HS-27A (cell line): ENCODE measurements at places on chromosomes 11 and 22.
A peak's percentile ranks its signal among the peaks of the same experiment; 100 is the strongest.

- no peak for DNase-seq
Observed at GRCh38 chr11:66810576-66811185, 32.6 kb upstream of the RCE1 start.

DNA sequence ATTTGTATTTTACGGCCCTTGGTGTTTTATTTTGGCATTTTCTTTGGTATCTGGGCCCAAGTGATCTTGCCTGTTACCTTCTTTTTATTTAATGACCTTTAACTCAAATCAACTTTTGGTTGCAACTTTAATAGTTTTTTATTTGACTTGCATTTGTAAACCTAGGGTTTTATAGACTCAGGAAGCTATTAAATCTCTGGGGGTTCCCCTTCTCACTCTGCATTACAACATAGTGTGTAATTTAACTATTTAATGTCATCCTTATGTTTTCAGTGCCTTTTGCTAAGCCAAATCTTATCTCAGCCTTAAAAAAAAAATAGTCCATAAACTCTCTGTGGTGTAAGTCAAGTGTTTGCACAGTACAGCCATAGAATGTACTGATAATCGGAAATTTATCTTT lies 3.4 kb downstream of the FJX1 start:
- no peak for DNase-seq

DNA sequence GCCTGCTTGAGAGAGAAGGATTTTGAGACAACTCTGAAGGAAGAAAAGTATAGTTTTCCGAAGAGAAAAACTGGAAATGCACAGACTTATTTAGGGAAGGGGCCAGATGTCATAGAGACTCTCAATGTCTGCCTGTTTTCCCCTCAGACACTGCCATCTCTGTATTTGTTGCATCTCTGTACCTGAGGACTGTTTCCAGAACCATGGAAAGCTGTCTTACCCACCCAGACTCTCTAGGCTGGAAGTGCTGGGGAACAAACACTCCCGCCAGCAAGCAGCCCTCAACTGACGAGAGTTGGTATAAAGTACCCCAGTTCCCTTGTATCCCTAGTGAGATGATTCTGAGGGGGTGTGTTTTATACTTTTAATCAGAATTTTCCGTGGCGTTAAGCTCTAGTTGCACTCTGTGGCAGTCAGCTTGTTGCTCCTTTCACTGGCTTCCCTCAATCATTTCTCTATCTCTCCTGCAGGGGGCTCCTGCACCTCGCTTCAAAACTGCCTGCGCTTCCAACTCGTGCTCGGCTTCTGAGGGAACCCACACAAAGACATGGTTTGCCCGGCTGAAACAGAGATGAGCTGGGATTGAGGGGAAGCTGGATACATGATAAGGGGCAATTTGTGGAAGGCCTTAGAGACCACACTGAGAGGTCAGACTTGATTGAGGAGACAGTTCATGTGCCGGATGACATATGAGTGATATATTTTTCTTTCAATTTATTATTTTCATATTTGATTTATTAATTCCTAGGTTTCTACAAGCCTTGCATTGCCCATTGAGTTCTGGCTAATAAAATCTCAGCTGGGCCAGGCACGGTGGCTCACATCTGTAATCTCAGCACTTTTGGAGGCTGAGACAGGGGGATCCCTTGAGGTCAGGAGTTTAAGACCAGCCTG lies 36.9 kb upstream of the CLPB start:
- DNase-seq: no peak

- no peak for DNase-seq
Observed at GRCh38 chr22:40334060-40334459, 12.2 kb upstream of the ADSL start.

- DNase-seq: no peak
Observed at GRCh38 chr11:73394416-73395296, 18.5 kb downstream of the RELT start.

- no peak for DNase-seq
Observed at GRCh38 chr22:46405901-46406300, 70.4 kb downstream of the TRMU start.

GRCh38 chr11:10388101-10388500 lies 67.0 kb upstream of the AMPD3 start:
- no peak for DNase-seq

GRCh38 chr11:20160425-20161229 lies at the start of gene DBX1:
TSS of gene DBX1 (minus strand) at chr11:20160475. CDS start at chr11:20160324, 151 bp downstream.
- no peak for DNase-seq

- DNase-seq: no peak
Observed at GRCh38 chr11:95455228-95455970, 224.4 kb upstream of the SESN3 start.

GRCh38 chr11:13720940-13721339 lies 52.5 kb downstream of the FAR1 start:
- DNase-seq: no peak

GRCh38 chr11:65821107-65821506 lies 12.7 kb upstream of the SNX32 start:
- DNase-seq: no peak

DNA sequence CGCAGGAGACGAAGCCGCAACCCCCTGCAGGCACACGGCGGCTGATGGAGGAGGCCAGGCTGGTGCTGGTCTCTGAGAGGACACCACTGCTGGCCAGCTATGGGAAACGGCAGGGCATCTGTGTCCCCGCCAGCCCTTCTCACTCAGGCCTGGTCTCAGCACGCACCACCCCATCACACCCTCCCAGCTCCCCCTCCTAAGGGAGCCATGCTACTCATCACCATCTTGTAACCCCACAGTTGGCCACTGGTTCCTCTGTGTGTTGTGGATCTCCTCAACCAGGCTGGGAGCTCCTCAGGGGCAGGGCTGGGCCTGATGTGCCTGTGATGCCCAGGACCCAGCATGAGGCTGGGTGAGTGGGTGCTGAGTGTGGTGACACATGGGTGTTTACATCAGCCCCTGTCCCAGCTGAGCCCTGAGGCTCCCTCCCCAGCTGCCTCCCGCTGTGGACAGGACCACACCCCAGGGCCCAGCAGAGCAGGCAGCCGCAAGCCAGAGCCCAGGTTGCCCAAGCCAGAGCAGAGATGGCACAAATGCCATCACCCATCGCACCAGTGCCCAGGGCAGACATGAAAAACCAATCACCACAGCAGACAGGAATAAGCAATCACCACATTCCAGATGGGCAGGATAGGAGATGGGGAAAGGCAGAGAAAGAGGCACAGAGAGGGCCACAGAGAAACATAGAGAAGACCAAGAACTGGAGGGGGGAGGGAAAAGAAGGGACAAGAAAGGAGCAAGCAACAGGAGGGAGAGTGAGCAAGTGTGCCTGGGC lies 8.2 kb downstream of the ARVCF start:
- DNase-seq: no peak

DNA sequence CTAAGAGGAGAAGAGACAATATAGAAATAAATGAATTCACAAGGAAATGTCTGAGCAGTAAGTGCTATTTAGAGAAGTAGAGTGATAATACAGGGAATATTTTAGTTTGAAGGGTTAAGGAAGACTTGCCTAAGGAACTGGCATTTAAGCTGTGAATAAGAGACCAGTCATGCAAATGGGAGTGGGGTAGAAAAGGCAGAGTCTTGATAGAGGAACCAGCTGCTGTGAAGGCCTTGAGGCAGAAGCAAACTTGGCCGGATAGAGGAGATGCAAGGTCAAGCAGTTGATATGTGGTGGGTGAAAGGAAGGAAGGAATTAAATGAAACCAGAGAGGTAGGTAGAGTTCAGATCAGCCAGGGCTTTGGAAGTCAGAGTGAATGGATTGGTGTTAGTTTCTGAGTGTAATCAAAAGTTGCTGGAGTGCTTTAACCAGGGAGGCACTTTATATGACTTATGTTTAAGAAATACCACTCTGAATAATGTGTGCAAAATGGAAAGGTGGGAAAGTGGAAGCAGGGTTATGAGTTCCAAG lies 198.4 kb upstream of the SESN3 start:
- no peak for DNase-seq

DNA sequence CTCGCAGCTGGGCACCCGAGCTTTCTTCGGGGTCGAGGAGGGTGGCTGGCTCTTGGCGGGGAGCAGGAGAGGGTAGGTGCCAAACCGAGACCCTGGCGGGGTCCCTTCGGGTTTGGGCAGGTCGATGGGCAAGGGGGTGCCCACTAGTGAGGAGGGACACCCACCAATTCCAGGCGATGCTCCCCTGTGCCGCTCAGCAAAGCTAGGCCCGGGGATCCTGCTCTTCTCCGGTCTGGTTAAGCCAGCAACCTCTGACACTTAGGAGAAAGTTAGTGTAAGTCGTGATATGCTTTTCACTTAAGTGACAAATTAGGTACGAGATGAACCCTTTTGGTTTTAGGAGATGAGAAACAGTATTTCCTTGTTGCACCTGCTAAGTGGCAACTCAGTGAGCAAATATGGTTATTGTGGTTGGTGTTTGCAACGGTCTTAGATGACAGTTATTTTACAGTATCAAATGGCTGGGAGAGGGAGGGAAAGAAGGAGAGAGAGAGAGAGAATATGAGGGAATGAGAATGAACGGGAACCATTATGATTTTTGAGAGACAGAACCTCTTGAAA lies 565 bp downstream of the NUCB2 start:
- DNase-seq: peak; percentile 47

GRCh38 chr11:108370990-108371389 lies 96.3 kb downstream of the C11orf65 start:
- no peak for DNase-seq

GRCh38 chr22:50061141-50061823 lies 3.2 kb upstream of the TTLL8 start:
- DNase-seq: no peak

DNA sequence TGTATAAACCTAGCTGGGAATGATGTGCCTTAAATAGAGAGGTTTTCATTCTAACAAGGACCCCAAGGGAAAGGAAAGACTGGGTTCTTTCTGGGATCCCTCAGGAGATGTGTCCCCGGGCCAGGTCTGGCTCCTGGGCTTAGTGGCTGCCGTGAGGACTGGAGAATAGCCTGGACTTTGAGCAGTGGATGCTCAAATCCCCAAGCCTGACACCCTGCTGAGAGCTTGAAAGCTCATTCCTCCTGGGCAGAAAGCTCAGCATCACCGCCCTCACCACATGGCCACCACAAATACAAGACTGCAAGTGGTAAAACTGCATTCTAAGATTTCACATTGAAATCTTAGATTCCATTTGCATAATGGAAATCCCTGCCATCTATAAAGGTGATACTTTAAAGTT lies 79.4 kb upstream of the NARS2 start:
- no peak for DNase-seq

DNA sequence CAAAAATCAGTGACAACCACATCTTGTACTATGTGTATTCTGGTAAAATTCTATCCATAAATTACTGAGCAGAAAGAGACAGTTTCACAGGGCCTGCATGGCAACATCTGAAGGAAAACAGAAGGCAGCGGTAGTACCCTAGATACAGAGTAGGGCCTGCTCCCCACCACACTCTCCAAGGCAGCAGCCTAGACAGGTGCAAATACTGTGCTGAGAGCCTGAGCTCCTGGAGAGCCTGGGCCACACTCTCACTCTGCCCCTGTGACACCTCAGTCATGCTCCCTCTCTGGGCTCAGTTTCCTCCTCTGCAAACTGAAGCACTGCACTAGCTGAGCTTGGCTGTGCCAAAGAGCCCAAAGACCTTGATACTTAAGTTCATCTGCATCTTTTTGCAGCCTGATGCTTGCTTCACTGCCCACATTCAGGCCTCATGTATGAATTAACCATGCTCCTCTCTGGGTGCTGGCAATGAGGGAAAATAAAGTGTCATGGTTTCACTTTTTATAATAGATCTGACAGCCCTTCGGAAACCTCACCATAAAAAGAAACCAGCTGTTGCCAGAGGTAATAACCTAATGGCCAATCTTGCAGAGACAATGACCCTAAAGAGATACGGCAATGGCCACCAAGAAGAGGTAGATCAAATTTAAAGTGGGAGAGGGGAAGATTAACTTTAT lies 104.7 kb downstream of the PLEKHA7 start:
- DNase-seq: no peak

DNA sequence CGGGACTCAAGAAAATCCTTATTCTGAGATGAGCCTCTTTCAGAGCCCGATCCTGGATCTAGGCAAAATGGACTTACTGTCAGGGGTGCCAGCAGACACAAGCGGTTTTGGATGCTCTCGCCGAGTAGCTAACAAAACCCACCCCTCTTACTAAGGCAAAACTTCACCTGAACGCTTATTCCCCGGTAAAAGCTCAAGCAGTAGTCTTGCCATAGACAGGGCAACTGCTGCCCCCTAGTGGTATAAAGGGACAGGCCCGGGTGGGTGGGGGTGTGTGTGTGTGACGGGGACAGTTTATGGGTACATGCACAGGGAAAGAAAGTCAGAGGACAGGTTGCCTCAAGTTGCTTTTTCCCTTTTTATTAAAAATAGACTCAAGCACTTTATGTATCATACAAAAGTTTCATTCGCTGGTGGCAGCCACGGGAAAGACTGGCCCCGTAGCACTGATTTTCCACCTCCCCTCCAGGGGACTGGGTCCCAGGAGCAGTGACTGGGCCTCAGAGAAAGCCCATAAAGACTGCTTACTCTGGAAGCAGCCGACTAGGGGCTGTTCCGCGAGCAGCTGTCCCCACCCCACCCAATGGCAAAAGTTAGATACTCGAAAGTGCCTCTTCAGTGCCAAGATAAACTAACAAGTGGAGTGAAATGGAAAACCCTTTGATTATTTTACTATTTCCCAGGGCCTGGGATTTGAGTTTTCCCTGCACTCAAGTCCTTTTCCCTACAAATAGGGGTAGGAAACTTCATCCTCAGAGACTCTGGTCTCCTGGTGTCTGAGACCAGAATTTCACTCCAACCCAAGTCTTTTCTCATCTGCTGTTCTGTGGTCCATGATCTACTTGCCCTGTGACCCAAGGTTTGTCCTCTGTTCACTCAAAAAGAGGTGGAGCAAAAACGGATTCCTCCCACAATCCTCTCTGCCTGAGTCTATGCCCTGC lies 4.7 kb downstream of the YPEL4 start:
- no peak for DNase-seq

- no peak for DNase-seq
Observed at GRCh38 chr11:120302001-120302805, 22.9 kb upstream of the TLCD5 start.

GRCh38 chr11:78211565-78211964 lies 22.8 kb downstream of the USP35 start:
- DNase-seq: no peak

- no peak for DNase-seq
Observed at GRCh38 chr11:33622806-33623205, 77.8 kb downstream of the C11orf91 start.

GRCh38 chr22:23682077-23682476 lies 8.7 kb upstream of the RGL4 start:
- no peak for DNase-seq

GRCh38 chr11:20125927-20126326 lies 34.3 kb downstream of the DBX1 start:
- no peak for DNase-seq

- DNase-seq: no peak
Observed at GRCh38 chr22:17443405-17444203, 74.3 kb downstream of the CECR2 start.

DNA sequence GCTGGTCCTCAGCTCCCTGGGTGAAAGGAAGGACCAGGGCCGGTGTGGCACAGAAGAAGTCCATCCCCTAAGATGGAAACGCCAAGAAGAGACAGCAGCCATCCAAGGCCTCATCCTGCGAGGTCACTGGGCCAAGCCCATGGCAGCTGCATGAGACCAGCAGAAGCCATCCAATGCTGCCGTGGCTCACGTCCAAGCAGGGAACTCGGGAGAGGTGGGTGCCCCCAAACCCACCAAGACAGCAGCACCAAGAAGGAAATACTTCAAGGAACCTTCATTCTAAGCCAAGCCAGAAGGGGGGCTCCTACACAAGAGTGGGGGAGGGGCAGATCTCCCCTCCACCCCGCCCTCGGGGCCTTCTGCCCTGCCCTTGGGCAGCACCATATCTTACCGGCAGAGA lies 49.6 kb downstream of the IGSF9B start:
- no peak for DNase-seq

GRCh38 chr11:14907411-14908213 lies 15.6 kb upstream of the CYP2R1 start:
- no peak for DNase-seq

- DNase-seq: no peak
Observed at GRCh38 chr22:19565382-19566278, 41.4 kb upstream of the CLDN5 start.
